ENCODE measurements at places on chromosomes 7 and 10.

DNA sequence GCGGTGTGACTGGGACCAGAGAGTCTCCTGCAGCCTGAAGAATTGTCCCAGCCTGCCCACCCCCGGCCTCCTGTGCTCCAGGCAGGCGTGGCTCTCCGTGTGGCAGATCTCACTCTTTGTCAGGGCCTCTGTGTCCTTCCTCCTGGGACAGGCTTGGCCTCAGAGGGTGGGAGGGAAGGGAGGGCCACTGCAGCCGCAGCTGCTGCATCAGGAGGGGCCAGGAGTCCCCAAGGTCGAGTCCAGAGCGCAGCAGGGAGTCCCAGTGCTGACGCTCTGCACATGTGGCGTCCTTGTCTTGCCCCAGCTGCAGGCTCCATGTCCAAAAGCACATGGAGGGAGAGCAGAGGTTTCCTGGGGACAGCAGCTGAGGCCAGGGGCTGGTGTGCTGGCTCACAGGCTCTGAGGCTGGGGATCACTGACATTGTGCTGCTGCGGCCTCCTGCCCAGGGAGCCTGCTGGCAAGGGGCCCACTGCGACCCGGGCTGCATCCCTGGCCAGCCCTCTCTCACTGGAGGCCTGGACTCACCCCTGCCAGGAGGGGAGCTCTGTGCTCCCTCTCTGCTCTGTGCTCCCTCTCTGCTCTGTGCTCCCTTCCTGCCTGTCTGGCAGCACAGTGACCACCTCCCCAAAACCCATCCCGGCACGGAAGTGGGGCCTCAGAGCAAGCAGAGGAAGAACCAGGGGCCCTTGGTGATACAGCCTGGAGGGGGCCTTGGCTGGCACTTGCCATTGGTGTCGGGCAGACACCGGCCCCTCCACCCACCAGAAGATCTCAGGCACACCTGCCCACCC lies 114.6 kb upstream of the RET start:
- no peak for DNase-seq

DNA sequence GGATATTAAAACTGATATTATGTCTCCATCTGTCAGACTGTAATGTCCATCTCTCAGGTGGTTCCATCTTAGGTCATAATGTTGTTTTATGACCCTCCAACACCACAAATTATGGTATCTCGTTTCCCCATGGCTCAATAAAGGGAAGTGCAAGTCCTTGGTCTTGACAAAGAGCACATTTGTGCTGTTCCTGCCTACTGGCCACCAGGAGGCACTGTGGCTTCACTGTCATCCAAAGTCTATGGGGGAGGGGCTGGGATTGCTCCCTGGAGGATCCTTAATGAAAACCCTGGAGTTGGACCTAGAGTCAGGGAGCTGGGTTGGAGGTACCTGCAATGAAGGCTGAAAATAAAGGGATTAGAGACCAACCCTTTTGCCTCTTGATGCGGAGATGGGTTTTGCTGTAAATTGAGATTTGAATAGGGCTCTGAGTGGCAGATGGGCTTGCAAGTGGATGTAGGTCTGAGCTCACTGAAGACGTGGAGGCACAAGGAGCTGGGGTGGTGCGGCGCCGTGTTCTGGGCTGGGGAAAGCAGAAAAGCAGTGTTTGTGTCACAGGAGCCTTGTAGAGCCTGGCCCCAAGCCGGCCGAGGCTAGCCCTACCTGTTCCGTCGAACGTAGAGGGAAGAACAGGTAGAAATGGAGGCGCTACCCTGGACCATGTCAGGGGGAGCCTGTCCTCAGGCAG lies 180.5 kb upstream of the PRSS58 start:
- peak; percentile 55 for DNase-seq

- DNase-seq, result no peak
These were observed 36.3 kb downstream of the WDR11 start for GRCh38 chr10:120887482-120887881.

- no peak for DNase-seq
These were observed 149.1 kb downstream of the KIAA1217 start for GRCh38 chr10:24358022-24358421.

DNA sequence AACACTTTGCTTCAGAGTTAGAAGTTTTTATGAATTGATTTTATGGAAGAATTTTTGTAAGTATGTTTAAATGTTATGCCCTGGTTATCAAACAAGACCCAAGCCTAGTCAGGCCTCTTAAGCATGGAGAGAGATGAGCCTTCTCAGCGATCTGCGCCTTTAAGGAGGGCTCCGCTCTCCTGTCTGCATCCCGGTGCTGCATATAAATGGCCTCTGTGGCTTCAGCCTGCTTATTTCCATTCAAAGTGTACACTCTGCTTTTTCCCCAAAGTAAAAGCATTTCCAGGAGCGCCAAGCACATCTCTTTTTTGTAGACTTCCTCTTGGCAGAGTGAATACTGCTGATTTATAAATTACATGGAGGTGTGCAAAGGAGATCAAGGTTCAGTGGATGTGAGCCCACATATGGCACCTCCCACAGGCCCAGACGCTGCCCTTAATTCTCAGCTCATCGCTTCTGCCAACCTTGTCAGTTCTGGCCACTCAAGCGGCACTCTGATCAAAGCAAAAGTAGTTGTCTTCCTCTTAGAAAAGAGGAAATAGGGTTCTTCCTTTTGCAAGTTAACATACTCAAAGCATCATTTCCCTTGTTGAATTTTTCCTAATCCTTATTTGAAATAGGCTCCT lies 70.0 kb upstream of the SFMBT2 start:
- DNase-seq, result no peak

DNA sequence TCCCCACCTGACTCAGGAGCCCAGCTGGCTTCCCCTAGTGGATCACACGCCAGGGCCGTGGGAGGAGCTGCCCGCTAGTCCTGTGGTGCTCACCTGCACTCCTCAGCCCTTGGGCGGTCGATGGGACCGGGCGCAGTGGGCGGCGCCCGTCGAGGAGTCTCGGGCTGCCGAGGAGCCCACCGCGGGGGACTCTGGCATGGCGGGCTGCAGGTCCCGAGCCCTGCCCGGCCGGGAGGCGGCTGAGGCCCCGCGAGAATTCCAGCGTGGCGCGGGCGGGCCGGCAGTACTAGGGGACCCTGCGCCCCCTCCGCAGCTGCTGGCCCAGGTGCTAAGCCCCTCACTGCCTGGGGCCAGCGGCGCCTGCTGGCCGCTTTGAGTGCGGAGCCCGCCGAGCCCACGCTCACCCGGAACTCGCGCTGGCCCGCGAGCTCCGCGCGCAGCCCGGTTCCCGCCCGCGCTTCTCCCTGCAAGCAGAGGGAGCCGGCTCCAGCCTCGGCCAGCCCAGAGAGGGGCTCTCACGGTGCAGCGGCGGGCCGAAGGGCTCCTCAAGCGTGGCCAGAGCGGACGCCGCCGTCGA lies 367.9 kb downstream of the TYW1 start:
- no peak for DNase-seq

GRCh38 chr7:24812305-24812945 lies 55.2 kb upstream of the GSDME start:
- DNase-seq, result no peak

- DNase-seq, result no peak
These were observed 54.7 kb upstream of the AFAP1L2 start for GRCh38 chr10:114458955-114459354.

- DNase-seq, result no peak
These were observed 325.0 kb downstream of the PLXNA4 start for GRCh38 chr7:132251327-132251659.

Measured in iPS DF 6.9 (cell line).